ENCODE measurements at places on chromosomes 6 and 20.

DNA sequence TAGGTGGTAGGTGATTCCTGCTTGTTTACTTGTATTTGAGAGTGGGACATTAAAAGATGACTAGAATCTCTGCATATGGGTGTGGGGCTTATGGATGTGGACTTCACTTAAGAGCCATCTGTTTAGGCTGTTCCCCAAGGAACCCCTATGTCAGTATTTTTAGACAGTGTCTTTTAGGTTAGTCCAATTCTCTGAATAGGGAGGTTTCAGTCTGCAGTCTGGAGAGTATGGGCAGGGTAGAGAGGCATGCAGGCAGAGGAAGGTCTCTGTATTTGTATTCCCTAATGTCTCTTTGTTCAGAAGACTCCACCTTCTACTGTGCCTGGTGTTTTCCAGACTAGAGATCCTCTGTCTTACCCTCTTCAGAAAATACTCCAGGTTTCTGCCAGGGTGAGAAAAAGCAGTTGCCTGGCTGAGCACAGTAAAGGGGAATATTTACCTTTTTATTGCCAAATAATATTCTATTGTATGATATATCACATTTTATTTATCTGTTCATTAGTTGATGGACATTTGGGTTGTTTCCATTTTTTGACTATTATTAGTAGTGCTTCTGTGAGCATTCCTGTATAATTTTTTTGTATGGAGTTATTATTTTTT is 19.1 kb downstream of the SLX4IP start:
- DNase-seq, result no peak

DNA sequence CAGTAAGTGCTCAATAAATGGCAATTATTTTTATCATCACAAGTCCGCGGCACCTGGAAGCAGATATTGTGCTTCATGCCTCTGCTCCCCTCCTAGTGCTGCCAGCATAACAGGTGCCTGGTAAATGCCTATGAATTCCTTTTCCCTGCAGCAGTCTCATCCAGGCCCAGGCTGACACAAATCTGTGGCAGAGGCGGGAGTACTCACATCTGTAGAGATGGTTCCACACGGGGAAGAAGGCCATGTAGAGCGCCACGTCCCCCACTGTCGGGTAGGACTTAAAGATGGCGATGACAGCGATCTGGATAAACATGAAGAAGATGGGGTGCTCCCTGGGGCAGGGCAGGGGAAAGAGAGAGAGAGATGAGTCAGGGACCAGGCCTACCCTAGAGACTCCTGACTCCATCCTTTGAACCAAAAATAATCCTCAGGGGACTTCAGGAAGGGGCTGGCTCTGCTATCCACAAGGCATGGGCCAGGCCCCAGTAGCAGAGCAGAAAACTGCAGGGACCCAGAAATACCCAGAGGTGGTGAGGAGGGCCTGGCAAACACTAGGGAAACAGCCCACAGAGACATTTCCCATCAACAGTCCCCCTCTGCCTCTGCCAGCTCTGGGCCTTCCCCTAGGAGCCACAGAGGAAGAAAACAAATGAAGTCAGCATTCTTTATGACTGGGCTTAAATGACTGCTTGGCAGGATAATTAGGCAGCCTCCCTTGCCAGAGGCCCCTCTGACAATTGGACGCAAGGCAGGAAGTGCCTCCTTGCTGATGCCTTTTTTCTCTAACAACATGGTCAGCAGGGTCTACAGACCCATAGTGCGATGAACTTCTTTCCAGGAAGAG is 23.0 kb downstream of the MAP1LC3A start:
- DNase-seq, result no peak

GRCh38 chr6:29426654-29427053 is 11.9 kb downstream of the OR12D1 start:
- DNase-seq, result no peak

- DNase-seq, result no peak
These were observed 3.8 kb downstream of the NFKBIE start for GRCh38 chr6:44261581-44261980.

- peak; percentile 11 for DNase-seq
These were observed 24.6 kb upstream of the GTSF1L start for GRCh38 chr20:43751167-43752050.

- DNase-seq, result no peak
These were observed 100.1 kb upstream of the BHLHE23 start for GRCh38 chr20:63106765-63107448.

DNA sequence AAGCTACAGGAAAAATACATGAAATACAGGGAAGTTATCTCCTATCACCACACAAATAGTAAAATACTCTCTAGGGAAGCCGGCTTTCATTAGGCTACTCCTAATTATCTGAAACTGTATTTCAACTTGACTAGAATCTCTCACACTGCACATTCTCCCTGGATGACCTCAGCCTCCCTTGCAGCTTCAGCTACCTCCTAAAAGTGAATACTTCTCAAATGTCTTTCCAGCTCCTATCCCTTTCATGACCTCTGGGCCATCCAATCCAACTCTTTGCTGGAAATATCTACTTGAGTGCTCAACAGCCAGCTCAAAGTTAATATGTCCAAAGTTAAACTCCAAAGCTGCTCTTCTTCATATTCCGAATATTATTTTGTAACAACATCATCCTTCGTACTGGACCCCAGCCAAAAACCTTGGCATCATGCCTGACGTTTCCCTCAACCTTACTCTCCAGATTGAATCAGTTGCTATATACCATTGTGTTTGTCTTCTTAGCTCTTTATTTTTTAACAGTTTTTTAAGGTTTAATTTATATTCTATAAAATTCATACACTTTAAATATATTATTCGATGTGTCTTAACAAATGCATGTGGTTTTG is 29.4 kb upstream of the KIF6 start:
- no peak for DNase-seq

DNA sequence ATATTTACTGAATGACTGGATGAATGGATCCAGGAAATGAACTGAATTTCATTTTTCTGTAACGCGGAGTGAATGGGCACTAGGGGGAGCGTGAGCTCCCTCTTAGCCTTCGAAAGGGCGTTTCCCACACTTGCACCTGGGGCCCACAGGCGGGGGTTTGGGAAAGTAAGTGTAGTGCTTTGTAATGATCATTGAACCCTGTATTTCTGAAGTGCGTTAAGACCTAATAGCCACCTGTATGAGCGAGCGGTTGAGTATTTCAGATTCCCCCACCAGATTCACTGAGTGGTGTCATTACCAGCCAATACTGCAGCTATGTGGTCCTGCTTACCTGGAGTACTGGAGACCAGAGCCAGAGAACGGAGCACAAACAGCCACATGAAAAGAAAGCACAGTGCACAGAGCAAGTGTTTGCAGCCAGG is 10.5 kb downstream of the SYTL3 start:
- peak; percentile 64 for DNase-seq

DNA sequence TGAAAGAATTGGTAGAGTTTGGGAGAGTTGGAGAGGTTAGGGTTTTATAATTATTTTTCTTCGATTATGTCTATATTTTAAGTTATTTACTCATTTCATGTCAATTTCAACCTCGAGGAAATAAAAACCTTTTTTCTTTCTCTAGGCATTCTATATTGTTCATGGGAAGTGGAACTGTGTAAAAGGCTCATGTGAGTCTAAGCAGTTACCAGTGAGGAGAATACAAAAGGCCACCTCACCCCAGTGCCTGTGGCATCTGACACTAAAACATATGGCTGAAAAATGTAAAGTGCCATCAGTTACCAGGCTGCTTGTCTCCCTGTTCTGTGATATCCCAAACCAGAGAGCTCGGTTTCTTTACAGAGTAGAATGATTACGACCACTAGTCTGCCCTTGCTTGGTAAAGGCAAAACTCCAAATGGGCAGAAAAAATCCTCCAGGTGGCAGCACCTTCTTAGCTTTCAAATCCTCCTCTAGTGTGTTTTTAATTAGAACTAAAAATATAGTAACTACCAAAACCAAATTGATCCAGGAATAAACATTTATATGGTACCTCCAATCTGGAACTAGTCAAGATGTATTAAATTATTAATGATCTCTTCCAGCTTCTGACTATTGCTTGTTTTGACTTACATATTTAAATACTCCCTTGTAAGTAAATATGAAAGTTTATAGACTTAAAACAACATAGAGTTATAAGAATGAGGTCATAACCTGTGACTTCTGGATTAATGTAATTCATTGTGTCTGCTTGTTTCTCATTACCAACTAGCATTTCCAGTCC is 122.6 kb upstream of the MCHR2 start:
- peak; percentile 23 for DNase-seq

DNA sequence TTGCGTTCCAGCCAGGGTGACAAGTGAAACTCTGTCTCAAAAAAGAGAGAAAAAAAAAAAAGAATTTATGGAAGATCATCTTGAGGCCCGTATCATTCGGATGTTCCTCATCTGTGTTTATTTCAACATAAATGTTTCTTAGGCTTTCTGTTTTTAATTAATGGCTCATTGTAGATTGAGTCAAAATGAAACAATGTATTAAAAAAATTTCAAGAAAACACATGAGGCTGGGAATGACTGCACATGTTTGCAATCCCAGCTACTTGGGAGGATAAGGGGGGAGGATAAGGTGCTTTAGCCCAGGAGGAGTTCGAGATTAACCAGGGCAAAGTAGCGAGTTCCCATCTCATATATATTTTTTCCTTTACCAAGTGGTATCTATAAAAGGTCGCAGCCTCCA is 47.3 kb downstream of the ITCH start:
- no peak for DNase-seq

- no peak for DNase-seq
These were observed 608.4 kb upstream of the SYNCRIP start for GRCh38 chr6:86251106-86251505.

- DNase-seq, result no peak
These were observed 7.9 kb upstream of the SLC22A16 start for GRCh38 chr6:110484321-110484720.

DNA sequence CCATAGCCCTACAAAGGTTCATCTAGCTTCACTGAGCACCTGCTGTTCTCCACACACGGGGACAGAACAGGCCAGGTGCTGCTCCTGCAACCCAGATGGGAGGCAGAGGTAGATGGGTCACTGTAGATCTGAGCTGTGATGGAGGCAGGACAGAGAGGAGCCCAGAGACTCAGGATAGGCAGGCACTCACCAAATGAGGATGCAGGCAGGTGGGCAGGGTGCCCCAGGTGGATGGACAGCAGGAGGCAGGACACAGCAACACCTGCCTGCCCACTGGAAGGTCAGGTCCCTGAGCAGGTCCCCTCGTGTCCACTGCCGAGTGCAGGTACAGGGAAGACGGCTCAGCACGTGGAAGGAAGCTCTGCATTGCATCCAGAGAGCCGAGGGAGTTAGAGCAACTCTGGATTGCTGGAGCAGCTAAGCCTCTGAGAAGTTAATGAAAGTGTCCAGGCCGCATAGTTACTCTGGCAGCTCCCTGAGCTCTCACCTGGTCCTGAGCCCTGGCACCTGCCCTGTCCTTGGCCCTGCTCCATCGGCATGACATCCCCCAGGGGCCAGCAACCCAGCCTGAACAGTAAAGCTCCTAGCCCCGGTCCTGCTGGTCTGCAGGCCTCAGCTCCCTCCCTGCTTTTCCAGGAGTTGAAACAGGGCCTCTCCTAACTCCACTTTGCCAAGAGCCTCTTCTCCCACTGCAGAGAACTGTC is 4.9 kb upstream of the YTHDF1 start:
- no peak for DNase-seq

DNA sequence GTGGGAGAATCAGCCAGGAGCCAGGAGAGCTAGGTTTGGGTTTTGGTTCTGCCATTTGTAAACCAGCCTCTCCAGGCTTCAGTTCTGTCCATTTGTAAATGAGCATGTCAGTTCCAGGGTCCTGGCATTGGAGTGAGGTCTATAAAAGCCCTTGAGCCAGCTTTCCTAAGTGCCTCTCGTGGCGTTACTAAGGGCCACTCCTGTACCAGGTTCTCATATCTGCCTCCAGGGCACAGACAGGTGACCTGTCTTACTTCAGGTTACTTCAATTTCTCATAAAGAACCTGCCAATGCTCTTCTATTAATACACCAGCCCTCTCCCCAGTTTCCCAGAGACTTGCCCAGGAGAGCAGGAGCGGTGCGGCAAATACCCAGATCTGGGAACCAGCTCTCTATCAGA is 101.9 kb downstream of the VEGFA start:
- no peak for DNase-seq

- DNase-seq, result no peak
These were observed 197.6 kb downstream of the DTNBP1 start for GRCh38 chr6:15465212-15465611.

DNA sequence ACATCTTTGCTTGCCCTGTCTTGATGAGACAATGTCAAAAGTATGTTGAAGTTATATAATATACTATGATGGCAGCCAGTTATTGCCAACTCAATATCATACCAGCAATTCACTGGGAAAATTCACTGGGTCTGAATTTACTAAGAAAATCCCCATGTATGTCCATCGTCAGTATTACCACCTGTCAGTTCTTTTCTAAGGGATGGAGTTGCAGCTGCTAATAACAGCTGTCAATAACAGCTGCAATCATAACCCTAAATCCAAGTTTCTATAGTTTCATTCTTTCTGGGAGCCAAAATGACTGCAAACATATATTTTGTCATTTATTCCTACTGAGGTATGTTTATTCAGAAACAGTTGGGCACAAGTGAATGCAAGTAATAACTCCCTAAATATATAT is 132.6 kb upstream of the RIN2 start:
- DNase-seq, result no peak

GRCh38 chr6:106225581-106225980 is 100.0 kb downstream of the ATG5 start:
- DNase-seq, result no peak

DNA sequence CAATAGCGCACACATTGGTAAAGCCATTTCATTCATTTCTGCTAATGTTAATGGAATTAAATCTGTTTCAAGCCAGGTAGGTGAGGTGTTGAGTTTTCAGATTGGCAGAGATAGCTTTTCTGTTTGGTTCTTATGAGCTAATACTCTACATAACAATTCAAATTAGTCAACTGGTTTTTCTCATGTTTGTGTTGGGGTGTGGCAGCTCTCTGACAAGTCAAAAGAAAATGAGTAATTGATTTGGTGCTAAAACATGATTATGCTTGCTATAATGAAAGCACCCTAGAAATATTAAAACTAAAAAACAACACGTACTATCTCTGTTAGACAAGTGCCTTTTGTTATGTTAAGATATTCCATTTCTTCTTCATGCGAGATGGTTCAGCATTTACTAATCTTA is 13.6 kb downstream of the PPP1R14C start:
- DNase-seq, result no peak

DNA sequence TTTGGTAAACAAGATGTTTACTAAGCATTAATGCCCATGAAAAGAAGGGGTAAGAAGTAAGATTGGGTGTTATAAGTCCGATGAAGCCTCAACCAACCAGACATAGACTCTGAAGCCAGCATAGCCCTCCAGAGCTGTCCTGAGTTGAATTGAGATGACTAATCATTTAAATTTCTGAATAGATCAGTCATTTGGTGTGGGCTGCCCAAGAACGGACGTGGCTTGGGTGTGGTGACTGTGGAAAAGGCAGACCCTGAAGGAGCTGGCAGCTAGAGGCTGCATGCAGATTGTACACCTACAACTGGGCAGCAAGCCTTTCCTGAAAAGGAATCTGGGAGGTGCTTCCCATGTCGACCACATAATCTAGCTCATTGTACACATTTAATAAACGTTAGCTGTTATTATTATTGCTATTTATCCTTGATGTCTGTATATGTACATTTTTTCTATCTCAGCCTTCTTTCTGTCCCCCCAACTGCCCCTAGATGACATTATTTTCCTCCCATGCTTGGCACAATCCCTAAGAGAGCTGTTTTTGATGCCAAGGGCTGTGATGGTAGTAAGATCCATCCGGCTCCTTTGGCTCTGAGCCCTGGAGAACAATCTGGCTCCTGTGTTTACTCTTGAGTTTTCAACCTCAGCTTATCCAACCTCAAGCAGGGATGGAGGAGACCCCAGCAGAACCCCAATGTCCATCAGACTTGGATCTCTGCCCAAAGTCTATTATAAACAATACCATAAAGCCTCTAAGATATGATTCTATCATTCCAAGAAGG is 57.6 kb upstream of the JAG1 start:
- DNase-seq, result no peak

GRCh38 chr6:157563611-157564284 is 182.8 kb downstream of the ZDHHC14 start:
- no peak for DNase-seq

All from CD4-positive, alpha-beta T cell treated with Interleukin-10 for 1 hour (primary cell).